Activated naive CD8-positive, alpha-beta T cell treated with anti-CD3 and anti-CD28 coated beads for 36 hours (primary cell): ENCODE measurements at places on chromosomes 2 and 18. TPM values are rescaled to one million over a fixed set of nuclear protein-coding genes. Genes with fewer than 3 reads are reported as not detected.

- no peak for DNase-seq
Observed at GRCh38 chr2:98579926-98580325, 28.4 kb downstream of the COA5 start.

DNA sequence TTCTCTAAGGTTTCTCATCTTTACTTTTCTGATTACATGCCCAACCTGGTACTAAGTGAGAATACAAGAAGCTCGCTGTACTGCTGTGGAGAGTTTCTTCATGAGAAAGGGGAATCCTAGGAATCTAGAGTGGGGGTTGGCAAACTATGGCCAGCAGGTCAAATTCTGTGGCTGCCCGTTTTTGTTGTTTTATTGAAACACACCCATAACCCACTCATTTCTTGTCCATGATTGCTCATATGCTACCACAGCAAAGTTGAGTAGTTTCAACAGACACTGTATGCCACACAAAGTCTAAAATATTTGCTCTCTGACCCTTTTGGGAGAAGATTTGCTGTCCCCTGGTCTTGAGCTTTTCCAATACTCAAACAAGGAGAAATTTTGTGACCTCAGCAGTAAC lies 58.8 kb downstream of the C2orf74 start:
- no peak for DNase-seq

The LONRF2 gene
- total RNA-seq: not detected

DNA sequence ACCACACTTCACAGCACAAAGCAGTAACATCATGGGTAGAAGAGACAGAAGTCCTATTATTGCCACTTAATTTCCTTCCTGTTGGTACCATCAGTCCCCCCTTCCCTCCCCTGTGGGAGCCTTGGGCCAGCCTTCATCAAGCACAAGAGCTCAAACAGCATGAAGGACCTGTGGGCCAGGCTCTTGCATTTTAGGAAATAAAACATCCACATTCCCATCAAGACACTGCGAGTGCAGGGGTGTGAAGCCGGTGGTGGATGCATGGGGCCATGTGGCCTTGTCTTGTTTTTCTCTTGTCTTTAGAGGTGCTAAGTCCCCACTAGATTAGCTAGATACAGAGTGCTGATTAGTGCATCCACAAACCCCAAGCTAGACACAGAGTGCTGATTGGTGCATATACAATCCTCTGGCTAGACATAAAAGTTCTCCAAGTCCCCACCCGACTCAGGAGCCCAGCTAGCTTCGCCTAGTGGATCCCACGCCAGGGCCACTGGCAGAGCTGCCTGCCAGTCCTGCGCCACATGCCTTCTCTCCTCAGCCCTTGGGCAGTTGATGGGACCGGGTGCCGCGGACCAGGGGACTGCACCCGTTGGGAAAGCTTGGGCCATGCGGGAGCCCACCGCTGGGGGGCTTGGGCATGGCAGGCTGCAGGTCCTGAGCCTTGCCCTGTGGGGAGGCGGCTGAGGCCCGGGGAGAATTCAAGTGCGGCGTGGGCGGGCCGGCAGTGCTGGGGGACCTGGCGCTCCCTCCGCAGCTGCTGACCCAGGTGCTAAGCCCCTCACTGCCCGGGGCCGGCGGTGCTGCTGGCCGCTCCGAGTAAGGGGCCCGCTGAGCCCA lies 14.7 kb upstream of the PXDN start:
- DNase-seq: no peak

DNA sequence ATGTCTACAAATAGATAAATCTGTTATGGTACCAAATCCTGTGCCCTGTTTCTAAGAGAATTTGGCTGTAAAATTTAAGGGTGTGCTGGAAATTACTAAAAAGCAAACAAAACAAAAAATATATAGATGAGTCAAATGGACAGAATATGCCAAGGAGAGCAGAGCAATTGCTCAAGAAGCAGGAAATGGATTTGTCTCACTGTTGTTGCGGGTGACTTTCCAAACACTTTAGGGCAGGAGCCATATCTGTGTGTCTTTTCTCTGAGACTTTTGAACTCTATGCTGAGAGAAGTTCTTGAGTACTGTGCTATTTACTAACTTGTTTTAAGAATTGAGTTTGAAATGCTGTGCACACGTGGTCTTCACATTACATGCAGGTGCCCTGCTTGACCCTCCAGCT lies 221.7 kb downstream of the PHLPP1 start:
- DNase-seq: no peak

GRCh38 chr18:44882163-44882868 lies 201.6 kb downstream of the SETBP1 start:
- DNase-seq: no peak

DNA sequence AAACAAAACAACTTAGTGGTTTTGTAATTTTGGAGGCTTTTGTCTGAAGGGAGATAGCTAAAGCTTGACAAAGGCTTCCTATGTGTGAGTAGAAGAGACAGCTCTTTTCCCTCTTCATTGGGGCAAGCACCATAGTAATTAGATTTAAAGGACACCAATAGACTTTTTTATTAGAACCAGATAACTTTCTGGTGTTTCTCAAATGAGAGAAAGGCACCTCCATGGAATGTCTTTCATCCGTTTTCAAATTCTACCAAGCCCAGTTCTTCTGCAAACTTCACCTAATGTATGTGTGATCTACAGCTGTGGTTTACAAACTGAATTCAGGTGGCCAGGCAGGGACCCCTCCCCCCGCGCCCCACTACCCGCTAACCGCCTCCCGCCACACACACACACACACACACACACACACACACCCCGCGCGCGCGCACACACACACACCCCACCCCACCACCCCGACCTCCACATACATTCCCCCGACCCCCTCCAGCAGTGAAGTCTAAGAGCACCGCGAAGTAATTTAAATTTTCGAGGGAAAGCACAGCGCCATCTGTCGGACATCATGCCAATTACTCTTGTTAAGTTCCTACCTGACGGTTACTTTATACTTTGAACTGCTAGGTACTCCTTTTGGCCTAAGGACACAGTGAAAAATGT lies 31.6 kb upstream of the PPP1R1C start:
- peak; percentile 44 for DNase-seq

DNA sequence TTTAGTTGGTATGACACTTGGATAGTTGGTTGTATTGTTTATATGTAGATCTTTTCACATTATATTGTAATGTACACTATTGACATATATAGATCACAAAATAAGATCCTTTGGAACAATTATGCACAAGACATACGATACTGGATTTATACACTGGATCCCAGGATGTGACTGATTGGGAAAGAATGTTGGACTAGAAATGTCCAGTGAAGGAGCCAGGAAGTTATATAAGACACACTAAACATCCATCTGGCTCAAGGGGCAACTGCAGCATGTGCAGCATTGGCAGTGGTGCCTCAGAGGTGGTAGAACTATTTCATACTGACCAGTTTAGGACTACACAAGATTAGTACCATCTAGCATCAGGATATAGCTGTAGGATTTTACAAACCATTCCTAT lies 104.9 kb downstream of the TRABD2A start:
- DNase-seq: no peak

DNA sequence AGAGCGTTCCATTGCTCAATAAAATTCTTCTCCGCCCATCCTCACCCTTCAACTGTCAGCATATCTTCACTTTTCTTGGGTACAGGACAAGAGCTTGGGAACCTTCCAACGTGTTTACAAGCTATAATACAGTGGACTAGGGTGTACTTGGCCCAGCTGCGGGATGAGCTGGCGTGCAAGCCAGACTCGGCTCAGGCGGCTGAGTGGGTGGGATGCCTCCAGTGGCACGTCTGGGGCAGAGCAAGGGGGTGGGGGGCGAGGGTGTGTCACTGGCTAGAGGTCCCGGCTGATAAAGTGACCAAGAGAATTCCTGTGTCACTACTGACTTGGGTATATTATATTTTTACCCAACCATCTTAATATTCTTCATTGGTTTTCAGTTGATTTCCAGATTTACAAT lies 179.7 kb downstream of the EVA1A start:
- DNase-seq: no peak
